Bronchus fibroblast of lung (primary cell): ENCODE measurements at places on chromosomes 4 and X. TPM values are rescaled to one million over a fixed set of nuclear protein-coding genes. Genes with fewer than 3 reads are reported as not detected.

The C4orf51 gene
- not detected in 2 replicates for total RNA-seq

The GSX2 gene
- total RNA-seq = not detected in 2 replicates

The NPY1R gene
- not detected in 2 replicates for total RNA-seq

The SEPSECS gene
- 2.8 and 3.7 TPM in 2 replicates for total RNA-seq

The GAGE2A gene
- total RNA-seq = not detected in 2 replicates

The BDH2 gene
- total RNA-seq = 38.3 and 43.9 TPM in 2 replicates

The TAF7L gene
- 0.17 and 0.30 TPM in 2 replicates for total RNA-seq

The EGFL6 gene
- total RNA-seq = 0.15 and 0.34 TPM in 2 replicates

The LEF1 gene
- 3.7 and 4.2 TPM in 2 replicates for total RNA-seq

The CLGN gene
- 5.1 and 5.9 TPM in 2 replicates for total RNA-seq

The MAOB gene
- under 0.01 and 0.17 TPM in 2 replicates for total RNA-seq

The SPANXA2 gene
- not detected in 2 replicates for total RNA-seq

The TMSB15A gene
- total RNA-seq = 56.0 and 64.7 TPM in 2 replicates

The RAB39B gene
- 0.59 and 1.7 TPM in 2 replicates for total RNA-seq

The USP17L17 gene
- total RNA-seq = not detected in 2 replicates

The MAB21L2 gene
- 0.15 and 0.67 TPM in 2 replicates for total RNA-seq

The TMEM156 gene
- 1.8 and 2.1 TPM in 2 replicates for total RNA-seq

The MAPK10 gene
- 2.5 and 4.0 TPM in 2 replicates for total RNA-seq

The ZNF595 gene
- total RNA-seq = 4.0 and 5.4 TPM in 2 replicates

The PCSK1N gene
- 0.17 TPM in 1 of 2 replicates, not detected in the other for total RNA-seq
